Chondrocyte (in vitro differentiated cells): ENCODE measurements at places on chromosomes 5 and 9. TPM values are rescaled to one million over a fixed set of nuclear protein-coding genes. Genes with fewer than 3 reads are reported as not detected.

GRCh38 chr5:72511774-72512592 lies 4.8 kb upstream of the ZNF366 start:
- no peaks in the 10 kb centered on the region for H3K27me3 ChIP-seq
- H3K27ac ChIP-seq, result no peak overlapping the region
- no peaks in the 10 kb centered on the region for H3K36me3 ChIP-seq
- peaks cover 34% of the 10 kb centered on the region for H3K4me1 ChIP-seq
- no peak for DNase-seq
- no peak overlapping the region for H3K4me3 ChIP-seq

DNA sequence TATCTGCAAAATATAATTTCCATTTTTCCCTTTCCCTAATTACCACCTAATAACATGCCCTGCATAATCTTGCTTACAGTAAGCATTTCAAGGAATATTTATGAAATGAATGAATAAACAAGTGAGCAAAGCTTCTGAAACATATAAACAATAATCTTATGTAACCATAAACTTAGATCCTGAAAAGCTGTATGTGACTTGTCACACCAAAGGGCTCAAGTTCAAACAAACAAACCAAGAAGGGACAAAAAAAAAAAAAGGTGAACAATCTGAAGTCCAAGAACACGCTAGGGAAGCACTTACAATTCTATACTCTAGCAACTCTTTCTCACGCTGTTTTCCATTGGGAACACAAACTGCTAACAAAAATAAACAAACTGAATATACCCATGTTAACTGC lies 36.3 kb downstream of the PLPP1 start:
- no peak for DNase-seq
- no peak overlapping the region for H3K27ac ChIP-seq
- no peaks in the 10 kb centered on the region for H3K27me3 ChIP-seq
- no peaks in the 10 kb centered on the region for H3K36me3 ChIP-seq

DNA sequence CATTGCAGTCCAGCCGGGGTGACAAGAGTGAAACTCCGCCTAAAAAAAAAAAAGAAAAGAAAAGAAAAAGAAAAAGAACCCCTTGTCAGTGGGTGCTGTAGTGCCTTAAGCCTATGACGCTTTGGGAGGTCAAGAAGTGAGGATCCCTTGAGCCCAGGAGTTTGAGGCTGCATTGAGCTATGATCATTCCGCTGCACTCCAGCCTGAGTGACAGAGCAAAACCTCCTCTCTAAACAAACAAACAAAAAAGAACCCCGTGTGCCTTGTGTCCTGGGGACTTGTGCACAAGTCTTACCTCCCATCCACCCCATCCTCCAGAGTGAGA lies 33.5 kb upstream of the STXBP1 start:
- peak overlapping the region; percentile 98 for H3K27ac ChIP-seq
- no peaks in the 10 kb centered on the region for H3K27me3 ChIP-seq
- H3K36me3 ChIP-seq, result peaks cover 2% of the 10 kb centered on the region
- no peak for DNase-seq
- H3K4me3 ChIP-seq, result peak overlapping the region; percentile 72

- H3K4me3 ChIP-seq, result no peak overlapping the region
- H3K4me1 ChIP-seq, result peaks cover 9% of the 10 kb centered on the region
- H3K27ac ChIP-seq, result no peak overlapping the region
- DNase-seq, result no peak
- no peaks in the 10 kb centered on the region for H3K27me3 ChIP-seq
- peaks cover 2% of the 10 kb centered on the region for H3K36me3 ChIP-seq
Observed at GRCh38 chr5:131246504-131246903, 17.3 kb upstream of the CDC42SE2 start.

DNA sequence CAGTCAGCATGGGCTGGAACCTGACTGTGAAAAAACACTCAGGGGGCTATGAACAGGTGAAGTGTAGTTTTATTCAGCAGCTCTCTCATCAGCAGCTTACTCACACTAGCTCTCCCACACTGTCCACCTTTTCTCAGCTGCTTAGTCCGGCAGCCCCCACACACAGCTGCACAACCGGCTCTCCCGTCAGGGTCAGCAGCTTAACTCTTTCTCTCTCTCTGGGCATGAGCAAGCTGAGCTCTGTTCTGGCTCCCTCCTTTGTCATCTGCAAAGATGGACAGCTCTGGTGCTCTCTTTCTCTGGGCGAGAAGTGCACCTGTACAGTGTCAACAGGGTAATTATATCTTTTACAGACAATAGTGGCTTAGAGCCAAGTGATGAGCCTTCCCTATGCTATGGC lies 8.2 kb downstream of the DMAC1 start:
- no peak for DNase-seq
- H3K27me3 ChIP-seq, result no peaks in the 10 kb centered on the region
- H3K27ac ChIP-seq, result no peak overlapping the region
- no peaks in the 10 kb centered on the region for H3K4me1 ChIP-seq

GRCh38 chr5:14173377-14174229 lies 30.5 kb downstream of the TRIO start:
- H3K27ac ChIP-seq, result peak overlapping the region; percentile 92
- no peak for DNase-seq
- H3K4me1 ChIP-seq, result peaks cover 81% of the 10 kb centered on the region
- no peaks in the 10 kb centered on the region for H3K36me3 ChIP-seq
- H3K27me3 ChIP-seq, result no peaks in the 10 kb centered on the region
- H3K4me3 ChIP-seq, result peak overlapping the region; percentile 29

- H3K27me3 ChIP-seq, result peaks cover 9% of the 10 kb centered on the region
- no peak overlapping the region for H3K27ac ChIP-seq
- no peak for DNase-seq
- H3K4me1 ChIP-seq, result no peaks in the 10 kb centered on the region
Observed at GRCh38 chr5:136605638-136606037, 240.3 kb upstream of the TRPC7 start.

DNA sequence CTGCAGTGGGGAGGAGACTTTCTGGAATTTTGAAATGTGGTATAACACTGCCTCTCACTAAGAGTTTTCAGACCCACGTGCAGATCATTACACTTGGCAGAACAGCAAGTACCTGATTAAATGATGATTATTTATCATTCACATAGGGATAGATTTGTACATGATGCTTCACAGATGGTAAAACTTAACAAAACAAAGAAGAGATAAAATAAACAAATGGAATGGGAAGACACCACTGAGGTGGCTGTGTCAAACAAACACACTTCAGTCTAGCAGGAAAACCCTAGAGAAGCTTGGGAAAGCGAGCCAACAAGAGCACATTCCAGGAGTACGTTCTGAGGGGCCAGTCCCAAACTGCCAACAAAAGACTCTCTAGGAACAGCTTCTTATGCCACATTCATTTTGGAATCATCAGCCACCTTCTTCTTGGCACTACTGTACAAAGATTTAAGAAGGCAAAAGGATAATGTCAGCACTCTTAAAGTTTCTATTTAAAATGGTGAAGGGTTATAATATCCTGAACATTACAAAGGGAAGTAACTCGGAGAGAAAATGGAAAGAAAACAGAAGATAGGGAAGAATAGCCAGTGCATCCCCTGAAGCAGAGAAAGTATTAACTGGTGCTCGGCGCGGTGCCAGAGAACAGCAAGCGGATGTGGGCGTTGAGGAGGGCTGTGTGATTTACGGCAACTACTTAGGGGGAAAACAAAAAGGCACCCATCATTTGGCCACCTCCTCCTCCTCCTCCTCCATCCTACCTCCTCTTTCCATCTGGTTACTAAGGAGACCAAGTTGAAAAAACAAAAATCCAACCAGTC lies 1.6 kb downstream of the MED27 start:
- peaks cover 64% of the 10 kb centered on the region for H3K4me1 ChIP-seq
- no peak for DNase-seq

DNA sequence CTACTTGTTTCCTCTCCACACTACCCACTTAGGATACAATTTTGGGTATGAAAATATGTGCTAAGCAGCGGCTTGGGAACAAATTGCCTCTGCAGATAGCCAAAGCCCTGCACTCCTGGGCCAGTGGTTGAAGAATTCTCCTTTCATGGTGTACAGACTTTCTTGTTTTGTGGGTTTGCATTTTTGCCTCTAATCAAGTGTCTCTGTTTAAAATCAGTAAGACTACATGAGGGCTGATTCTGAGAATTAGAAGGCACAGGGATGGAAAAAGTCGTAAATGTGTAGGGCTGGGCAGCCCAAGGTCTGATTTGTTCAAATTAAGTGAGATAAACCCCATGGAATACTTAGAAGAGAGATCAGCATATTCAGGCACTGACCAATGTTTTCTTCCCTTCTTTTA lies 103.7 kb upstream of the CD180 start:
- H3K4me3 ChIP-seq, result no peak overlapping the region
- no peak for DNase-seq
- no peaks in the 10 kb centered on the region for H3K27me3 ChIP-seq
- peaks cover 43% of the 10 kb centered on the region for H3K4me1 ChIP-seq
- H3K27ac ChIP-seq, result peak overlapping the region; percentile 93
- H3K36me3 ChIP-seq, result no peaks in the 10 kb centered on the region

- peaks cover 38% of the 10 kb centered on the region for H3K4me1 ChIP-seq
- no peak overlapping the region for H3K27ac ChIP-seq
- H3K4me3 ChIP-seq, result peak overlapping the region; percentile 87
- H3K27me3 ChIP-seq, result no peaks in the 10 kb centered on the region
- DNase-seq, result no peak
- H3K36me3 ChIP-seq, result no peaks in the 10 kb centered on the region
Observed at GRCh38 chr5:67002832-67003684, 193.5 kb downstream of the CD180 start.

DNA sequence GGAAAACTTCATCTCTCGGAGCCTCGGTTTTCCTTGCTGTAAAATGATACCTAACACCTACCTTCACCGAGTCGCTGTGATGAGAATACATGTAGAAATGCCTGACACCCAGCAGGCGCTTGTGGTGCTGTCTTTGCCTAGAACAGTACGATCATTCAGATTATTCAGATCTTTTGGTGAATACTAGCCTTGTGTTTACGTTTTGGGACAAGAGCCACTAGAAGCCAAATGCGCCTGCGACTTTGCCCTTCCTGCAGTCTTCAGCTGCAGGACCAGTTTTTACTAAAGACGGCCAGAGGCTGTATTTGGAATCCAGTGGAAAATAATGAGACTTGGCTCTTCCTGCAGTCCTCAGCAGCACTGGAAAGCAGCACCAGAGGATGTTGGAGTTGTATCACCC lies 189.6 kb downstream of the TRIO start:
- peaks cover 24% of the 10 kb centered on the region for H3K36me3 ChIP-seq
- peaks cover 73% of the 10 kb centered on the region for H3K4me1 ChIP-seq
- H3K27me3 ChIP-seq, result no peaks in the 10 kb centered on the region
- peak overlapping the region; percentile 8 for H3K27ac ChIP-seq
- H3K4me3 ChIP-seq, result no peak overlapping the region

Gene INSL4
- total RNA-seq, result not detected in 3 replicates

Gene ERBIN
- 58.6 to 64.3 TPM (median 63.8 TPM) in 3 replicates for total RNA-seq

Gene ZER1
- total RNA-seq, result 33.0 to 42.7 TPM (median 33.8 TPM) in 3 replicates

Gene FOXD4
- total RNA-seq, result 0.17 to 0.44 TPM (median 0.26 TPM) in 3 replicates

Gene CDKN2B
- total RNA-seq, result 247 to 252 TPM (median 247 TPM) in 3 replicates

Gene PCDHGA7
- total RNA-seq, result 0.17 to 0.31 TPM (median 0.28 TPM) in 3 replicates

Gene PCDHB2
- 60.5 to 90.1 TPM (median 64.5 TPM) in 3 replicates for total RNA-seq
